ACHN (cell line): ENCODE measurements at places on chromosomes 5 and 9.

- no peak for DNase-seq
These were observed 18.2 kb downstream of the VLDLR start for GRCh38 chr9:2639786-2640185.

- no peak for DNase-seq
These were observed 95.9 kb upstream of the SPRY4 start for GRCh38 chr5:142420561-142421227.

GRCh38 chr5:137446151-137446550 lies 53.0 kb downstream of the SPOCK1 start:
- DNase-seq = no peak

GRCh38 chr9:16154521-16155078 lies 601.8 kb downstream of the CCDC171 start:
- DNase-seq = no peak

DNA sequence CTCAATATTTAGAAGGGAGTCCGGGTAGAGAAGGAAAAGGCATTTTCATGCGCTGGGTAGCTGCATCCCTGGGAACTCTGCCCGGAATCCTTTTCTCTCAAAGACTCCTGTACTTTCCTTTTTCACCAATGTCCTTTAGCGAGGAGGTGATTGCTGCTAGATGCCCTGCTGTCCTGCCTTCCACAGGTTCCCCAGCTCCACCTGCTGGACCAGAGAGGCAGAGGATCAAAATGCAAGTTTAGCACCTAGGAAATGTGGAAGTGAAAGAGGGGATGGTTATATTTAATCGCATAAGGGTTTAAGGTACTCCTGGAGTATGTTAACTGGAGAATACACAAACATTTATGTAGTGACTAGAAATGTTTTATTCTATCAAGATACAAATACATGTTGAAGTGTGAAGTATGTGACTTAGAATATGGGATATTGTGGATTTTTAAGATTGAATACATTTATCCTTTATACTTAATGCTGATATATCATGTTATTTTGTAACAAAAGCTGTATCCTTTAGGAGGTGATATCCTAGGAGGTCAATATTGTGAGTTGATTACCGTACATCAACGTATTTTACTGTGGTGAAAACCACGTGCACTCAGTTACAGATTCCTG lies 145.7 kb downstream of the ARHGAP26 start:
- DNase-seq = peak; percentile 35

- DNase-seq = peak; percentile 40
These were observed 30.6 kb downstream of the NKX2-5 start for GRCh38 chr5:173204185-173204979.

DNA sequence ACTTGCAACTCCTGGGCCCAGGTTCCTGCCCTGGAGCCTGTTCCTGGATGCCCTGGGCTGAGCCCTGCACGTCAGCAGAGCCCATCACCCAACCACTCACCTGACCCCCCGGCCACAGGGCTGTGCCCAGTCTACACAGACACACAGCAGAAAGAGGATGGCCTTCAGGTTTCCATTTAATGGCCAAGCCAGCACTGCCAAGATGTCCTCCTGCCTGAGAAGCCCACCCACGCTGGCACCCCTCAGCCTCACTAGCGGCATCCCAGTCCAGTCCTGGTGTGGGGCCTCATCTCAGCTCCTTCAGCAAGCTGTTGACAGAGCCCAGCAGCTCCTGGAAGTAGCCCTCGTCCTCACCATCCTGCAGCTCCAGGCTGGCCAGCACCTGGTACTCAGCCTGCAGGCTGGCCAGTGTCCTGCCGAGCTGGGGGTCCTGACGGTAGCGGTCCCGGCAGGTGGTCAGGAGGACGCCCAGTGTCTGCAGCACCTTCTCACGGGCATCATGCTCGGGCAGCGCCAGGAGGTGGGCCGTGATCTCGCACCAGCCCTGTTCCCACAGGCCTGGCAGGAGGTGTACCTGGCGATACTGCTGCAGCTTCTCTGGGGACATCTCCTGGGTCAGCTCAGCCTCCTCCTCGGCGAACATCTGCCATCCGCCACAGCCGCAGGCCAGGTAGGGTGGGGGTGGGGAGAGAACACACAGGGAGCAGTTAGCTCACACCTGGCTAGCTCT lies 71.9 kb upstream of the LRRTM2 start:
- DNase-seq = no peak

- peak; percentile 4 for DNase-seq
These were observed 13.2 kb downstream of the CMYA5 start for GRCh38 chr5:79702606-79703380.

DNA sequence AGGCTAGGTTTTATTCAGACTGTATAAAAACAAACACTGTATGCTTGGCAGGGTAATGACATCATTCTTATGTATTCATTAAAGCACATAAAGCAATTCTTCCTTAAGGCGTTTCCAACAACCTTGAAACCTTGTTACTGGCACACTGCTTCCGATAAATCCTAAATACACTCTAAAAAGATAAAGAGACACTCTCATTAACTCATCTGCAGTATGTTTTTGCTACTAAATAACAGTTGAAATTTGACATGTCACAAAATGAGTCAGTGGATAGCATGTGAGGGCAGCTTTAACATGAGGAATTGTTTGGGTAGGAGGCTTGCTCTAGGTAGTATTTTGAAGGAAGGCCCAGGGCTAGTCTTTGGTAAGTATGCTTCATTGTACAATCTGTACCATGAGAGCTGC lies 13.7 kb downstream of the YIPF5 start:
- DNase-seq = no peak

DNA sequence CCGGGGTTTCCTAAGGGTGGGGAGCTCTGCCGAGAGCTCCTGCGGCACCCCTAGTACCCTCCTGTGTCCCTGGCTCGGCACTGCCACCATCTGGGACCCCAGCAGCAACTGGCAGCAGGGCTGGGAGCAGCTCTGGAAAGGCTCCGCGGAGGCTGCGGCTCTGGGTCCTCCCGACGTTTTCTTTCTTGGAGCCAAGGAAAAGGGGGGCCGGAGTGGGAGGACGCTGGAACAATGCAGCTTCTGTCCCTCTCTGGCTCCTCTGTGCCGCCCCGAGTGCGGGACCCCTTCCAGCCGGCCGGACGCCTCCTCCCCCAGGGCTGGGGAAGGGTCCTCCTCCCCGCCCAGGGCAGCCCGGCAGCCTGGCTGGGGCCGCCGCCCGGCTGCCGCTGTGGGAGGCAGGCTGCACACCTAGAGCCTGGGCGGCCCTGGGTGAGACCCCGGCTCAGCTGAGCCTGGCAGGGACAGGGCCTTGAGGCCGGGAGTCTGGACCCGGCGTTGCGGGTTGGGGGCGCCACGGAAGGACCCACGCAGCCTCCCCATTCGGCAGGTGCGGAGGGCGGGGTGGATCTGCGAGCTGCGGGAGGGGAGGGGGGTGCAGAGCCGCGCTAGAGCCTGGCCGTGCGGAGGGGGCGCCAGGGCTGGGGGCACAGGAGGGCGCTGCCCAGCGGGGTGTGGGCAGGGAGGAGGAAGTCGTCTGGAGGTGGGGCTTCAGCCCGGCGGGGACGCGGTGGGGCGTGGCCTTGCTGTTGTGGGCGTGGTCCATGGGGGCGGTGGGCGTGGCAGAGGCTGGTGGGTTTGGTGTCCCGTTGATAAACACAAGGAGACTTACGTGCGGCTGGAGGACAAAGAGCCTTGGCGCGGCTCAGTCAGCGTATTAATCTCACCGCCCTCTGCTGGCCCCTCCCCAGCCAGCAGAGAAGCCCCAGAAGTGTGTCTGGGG lies 15.1 kb downstream of the GPSM1 start:
- no peak for DNase-seq

DNA sequence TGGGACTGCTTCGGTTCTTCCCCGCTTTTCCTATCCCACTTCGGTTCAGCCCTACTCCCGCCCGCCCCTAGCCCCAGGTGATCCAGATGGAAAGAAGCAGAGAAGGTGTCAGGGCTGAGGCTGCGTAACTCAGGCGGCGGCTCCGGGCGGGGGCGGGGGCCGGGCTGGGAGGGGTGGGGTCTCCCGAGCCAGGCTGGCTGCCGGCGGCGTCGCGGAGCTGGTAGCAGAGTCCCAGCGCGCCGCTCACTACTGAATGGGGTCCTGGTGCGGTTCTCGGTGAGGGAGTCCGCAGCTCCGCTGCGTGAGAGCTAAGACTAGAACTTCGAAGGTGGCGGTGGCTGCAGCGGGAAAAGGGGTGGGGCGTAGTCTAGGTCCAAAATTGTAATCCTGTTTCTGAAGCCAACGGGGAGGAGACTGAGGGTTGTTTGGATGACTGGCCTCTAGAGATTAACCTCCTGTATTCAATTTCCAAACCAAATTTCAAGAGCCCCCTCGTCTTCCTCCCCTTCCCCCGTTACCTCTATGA lies 1.4 kb downstream of the PRR16 start:
- peak; percentile 33 for DNase-seq

DNA sequence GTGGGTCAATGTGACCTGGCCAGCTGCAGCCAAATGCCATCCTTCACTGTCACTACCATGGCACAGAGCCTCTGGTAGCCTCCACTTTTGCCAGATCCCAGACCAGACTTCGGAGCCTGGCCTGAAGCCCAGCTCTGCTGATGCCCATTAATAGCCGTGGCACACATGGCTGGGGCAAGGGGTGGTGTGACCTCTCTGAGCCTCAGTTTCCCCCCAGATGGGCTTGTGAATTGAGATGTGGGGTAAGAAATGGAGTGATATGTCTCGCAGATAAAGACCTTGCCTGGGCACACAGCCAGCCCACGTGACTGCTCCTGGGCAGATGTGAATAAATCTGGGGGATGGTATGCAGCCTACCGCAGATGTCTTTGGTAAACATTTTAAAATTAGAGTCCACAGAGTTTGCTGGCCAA lies 13.9 kb downstream of the SUSD3 start:
- no peak for DNase-seq

- DNase-seq = no peak
These were observed 30.6 kb downstream of the TTC39B start for GRCh38 chr9:15276328-15276938.

DNA sequence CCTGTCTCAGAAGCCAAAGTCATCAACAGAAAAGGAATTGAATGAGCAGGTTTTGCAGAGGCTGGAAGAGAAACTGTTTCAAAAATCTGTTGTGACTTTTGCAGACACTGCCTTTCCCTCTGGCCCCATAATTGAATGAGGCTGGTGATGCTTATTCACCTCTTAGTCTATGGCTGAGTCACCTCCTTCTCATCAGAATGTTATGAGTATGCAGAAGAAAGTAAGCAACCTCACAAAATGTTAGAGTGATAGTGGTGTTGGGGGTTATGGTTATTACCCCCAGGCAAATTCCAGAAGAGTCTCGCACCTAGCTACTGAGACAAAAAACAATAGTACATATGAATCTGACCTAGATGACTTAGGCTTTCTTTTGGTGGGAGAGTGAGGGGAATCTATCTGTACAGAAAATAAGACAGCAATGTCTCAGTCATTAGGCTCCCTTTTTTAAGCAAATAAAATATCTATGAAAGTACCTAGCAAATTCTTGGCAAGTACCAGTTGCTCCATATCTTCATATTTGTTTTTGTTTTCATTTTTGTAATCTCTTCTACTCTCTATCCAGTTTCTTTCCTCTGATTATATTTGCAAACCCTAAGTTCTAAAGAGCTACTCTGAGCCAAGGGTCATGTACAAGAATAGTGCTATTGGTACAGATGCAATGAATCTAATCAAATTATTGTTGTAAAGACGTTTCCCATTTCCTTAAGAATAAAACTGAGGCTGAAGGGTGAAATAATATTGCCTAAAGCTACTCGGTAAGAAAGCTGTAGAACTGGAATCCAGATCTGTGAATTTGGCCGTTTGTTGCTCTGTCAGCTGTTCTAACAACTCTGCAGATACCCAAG lies 498.1 kb upstream of the TNC start:
- DNase-seq = peak; percentile 55

GRCh38 chr5:178431063-178431781 lies 159.0 kb downstream of the COL23A1 start:
- no peak for DNase-seq

- DNase-seq = no peak
These were observed 64.8 kb downstream of the UNC13B start for GRCh38 chr9:35226651-35227050.

DNA sequence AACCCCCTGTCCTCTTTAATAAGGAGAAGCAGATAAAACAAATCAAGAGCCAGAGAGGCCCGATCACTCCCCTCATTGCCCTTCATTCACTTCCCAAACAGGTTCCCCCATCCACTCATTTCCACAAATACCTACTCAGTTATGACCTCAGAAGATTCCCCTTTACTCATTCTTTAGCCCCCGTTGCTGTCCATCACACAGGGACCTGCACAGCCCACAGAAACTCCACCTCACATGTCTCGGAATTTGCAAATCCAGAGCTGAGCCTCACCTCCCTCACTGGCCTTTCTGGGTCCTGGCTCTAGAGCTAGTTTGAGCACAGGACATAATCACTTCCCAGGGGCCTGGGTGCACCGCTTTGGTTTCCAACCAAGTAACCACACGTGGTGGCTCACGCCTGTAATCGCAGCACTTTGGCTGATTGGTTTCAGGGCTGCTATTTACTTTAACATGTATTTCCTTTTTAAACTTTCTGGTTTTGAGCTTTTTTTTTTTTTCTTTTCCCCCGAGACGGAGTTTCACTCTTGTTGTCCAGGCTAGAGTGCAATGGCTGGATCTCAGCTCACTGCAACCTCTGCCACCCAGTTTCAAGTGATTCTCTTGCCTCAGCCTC lies 17.8 kb downstream of the ATP6V0E1 start:
- no peak for DNase-seq

DNA sequence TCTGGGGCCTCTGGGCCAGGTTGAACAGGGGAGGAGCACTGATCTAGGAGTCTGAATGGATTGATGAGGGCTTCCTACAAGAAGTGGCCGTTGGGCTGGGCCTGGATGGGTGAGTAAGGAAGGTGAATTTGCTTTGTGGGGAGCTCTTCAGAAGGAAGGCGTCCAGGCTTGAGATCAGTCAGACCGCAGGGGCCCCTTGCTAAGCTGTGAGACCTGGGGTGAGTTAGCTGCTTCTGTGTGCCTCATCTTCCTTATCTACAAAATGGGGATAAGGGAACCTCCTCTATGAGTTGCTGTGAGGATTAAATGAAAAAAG lies 1.1 kb upstream of the SYNPO start:
- DNase-seq = no peak

DNA sequence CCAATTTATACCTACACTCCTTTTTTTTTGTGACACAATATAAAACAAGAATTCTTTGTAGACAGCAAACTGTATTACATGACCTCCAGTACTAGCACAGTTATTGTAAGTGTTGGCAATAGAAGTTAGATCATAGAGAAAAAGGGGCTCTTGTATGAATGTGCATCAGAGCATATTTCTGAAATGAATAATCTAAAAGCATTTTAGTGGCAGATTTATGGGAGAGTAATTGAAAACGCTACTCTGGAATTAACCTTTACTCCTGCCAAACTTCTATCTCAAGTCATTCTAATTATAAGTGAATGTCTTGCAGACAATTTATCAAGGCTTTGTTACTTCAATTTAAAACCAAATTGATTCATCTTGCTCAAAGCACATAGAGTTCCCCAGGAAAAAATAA lies 968.1 kb downstream of the TAF11L14 start:
- DNase-seq = no peak
